ENCODE measurements at places on chromosomes 4 and X. TPM values are rescaled to one million over a fixed set of nuclear protein-coding genes. Genes with fewer than 3 reads are reported as not detected.

GPR143 gene
- 4.6 TPM for total RNA-seq

CPE gene
- total RNA-seq = 4.6 TPM

TMPRSS11A gene
- total RNA-seq = not detected

CXCL1 gene
- not detected for total RNA-seq

UGT2B10 gene
- total RNA-seq = 0.37 TPM

DNA sequence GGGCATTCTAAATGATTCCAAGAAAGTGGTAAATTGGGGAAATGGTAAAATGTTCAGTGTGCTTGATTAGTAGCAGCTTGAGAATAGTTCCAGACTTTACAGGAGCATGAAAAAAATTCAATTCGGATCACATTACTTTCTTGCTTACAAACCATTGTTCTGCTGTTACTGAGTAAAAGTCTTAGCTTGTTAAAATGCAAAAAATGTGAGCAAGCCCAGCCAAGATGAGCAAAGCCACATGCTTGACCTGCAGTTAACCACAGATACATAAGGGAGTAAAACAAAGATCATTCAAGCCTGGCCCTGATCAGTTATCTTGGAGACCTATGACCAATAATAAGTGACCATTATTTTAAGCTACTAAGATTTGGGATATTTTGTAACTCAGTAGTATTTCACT, 562.9 kb upstream of the MAGEB2 start:
- no peak for DNase-seq
- no peaks in the 10 kb centered on the region for H3K4me1 ChIP-seq
- H3K36me3 ChIP-seq = no peaks in the 10 kb centered on the region

Data from Caco-2 (cell line).